NCI-H1436 (cell line): ENCODE measurements at places on chromosomes 5 and 9.

DNA sequence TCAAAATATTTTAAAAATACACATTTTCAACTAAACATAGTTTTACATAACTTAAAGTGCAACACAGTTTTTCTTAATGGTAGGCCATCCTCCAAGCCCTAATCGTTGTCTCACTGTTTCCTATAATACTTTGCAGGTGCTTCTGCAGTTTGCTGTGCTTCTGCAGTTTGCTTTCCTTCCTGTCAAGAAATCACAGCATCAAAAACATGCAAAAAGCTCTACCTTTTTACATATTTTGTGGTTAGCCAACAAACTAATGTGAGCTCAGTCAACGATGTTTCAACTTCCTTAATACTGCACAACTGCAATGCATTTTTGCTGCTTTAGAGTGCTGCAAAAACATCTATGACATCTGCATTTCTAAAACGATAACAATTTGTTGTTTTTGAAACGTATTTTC, 25.2 kb downstream of the EMB start:
- no peak for DNase-seq

DNA sequence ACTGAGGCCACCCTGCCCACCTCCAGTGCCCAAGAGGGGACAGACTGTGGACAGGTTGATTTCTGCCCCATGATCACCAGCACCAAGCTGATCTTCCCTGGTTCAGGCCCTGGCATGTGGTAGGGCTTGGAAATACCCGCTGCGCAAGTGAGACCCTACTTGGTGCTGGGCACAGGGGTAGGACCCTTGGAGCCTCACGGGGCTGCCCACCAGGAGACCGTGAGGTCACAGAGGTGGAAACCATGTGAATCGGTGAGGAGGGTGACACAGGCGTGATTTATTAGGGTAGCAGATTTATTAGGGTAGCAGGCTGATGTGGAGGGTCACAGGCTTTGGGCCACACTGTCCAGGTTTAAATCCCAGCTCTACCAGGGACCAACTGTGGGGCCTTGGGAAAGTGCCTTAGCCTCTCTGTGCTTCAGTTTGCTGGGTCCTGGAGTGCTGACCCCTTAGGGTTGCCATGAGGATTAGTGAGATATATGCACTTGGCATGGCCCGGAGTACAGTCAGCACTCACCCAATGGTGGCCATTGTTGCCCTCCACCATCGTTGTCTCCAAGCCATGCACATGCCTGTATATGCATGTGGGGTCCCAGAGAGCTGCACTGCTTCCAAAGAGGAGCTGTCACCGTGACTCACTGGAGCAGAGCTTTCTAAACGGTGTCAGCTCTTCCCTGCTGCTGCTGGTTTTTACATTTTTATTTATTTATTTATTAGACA, 20.9 kb upstream of the DUSP1 start:
- DNase-seq: no peak

DNA sequence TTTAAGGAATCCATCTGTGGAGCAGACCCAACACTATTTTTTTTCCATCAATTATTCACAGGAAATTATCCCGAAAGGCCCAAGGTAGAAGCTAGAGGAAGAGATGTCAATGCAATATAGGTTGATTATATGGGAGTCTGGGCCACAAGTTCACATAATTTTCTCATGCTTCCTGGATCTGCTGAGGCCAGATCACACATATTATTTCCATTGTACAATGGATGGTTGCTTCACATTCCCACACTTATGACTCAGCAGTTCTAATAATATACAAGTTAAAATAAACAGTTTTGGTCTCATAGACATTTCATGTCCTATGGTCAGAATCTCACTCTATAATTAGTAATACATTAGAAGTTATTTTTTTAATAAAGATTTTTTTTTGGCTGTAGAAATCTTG, 66.0 kb upstream of the PTPRD start:
- DNase-seq: no peak

DNA sequence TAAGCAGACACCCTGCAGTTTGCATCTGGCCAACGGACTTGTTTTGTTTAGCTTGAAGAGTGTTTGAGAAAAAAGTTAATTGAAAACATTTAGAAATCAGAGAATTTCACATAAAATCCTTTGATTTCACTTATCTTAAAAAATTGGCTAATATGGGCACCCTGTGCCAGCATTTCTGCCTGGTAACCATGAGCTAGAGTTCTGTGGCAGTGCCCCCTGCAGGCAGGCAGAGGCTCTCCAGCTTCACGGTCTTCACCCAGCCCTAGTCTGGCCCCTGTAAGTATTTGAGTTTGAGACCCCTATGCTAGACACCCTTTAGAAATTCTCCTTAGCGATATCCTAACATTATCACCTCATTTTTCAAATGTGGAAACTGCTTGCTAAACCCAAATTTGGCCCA, 18.8 kb upstream of the FANCC start:
- DNase-seq: no peak

GRCh38 chr9:27441741-27442070, 82.4 kb upstream of the IFNK start:
- no peak for DNase-seq

- DNase-seq: no peak
Observed at GRCh38 chr5:140677947-140678346, 4.6 kb upstream of the DND1 start.

GRCh38 chr9:75964427-75964826, 74.0 kb downstream of the PCSK5 start:
- no peak for DNase-seq
